Pulmonary artery endothelial cell (primary cell): ENCODE measurements at places on chromosomes 7 and 10. TPM values are rescaled to one million over a fixed set of nuclear protein-coding genes. Genes with fewer than 3 reads are reported as not detected.

The RUFY2 gene
- total RNA-seq, result 15.0 and 18.4 TPM in 2 replicates

DNA sequence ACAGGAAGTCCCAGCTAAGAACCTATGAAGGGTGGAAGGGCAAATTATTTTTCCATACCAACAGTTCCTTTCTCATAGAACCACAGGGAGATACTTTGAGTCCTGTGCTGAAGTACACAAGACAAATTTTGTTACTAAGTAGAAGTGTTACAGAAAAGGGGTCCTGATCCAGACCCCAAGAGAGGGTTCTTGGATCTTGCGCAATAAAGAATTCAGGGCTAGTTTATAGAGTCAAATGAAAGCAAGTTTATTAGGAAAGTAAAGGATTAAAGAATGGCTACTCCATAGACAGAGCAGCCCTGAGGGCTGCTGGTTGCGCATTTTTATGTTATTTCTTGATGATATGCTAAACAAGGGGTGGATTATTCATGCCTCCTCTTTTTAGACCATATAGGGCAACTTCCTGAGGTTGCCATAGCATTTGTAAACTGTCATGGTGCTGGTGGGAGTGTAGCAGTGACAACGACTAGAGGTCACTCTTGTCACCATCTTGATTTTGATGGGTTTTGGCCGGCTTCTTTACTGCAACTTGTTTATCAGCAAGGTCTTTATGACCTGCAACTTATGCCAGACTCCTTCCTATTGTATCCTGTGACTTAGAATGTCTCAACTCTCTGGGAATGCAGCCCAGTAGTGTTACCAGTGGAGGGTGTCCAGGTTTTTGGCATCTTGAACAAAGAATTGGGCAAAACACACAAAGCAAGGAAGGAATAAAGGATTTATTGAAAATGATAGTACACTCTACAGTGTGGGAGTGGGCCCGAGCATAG lies 409.4 kb downstream of the SH2D4B start:
- DNase-seq, result no peak

The GPR26 gene
- not detected in 2 replicates for total RNA-seq

The CACNA2D1 gene
- total RNA-seq, result 61.4 and 93.2 TPM in 2 replicates

DNA sequence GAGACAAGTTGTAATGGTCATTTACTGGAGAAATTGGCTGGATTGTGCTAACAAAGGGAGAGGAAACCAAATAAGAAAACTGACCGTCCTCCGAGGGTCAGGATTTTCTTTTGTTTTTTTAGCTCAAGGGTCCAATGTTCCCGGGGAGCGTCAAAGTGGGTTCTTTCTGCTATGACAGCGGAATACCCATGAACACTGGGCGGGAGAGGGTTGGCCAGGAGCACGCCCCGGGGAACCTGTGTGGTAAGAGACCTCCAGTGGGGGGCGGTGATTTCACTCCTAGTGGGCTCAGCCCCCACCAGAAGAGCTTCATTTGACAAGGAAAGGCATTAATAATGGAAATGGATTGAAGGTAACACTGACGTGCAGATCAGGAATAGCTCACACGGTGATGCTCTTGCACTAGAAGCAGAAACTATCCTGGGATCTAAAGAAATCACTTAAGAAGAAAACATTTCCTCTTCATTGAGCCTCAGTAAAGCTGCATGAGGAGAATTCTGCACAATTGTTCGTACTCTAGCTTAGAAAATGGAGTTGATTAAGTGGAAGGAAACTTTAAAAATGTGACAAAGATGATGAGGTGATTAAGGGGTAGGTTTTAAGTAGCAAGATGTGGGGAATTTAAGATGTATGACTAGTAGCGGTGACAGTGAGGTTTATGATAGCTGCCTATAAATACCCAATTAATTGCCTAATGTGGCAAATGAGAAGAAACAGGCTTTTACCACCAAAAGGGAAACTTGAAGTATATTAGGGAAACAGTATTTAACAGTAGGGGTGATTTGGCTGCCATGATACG lies 627.2 kb downstream of the SUGCT start:
- no peak for DNase-seq

DNA sequence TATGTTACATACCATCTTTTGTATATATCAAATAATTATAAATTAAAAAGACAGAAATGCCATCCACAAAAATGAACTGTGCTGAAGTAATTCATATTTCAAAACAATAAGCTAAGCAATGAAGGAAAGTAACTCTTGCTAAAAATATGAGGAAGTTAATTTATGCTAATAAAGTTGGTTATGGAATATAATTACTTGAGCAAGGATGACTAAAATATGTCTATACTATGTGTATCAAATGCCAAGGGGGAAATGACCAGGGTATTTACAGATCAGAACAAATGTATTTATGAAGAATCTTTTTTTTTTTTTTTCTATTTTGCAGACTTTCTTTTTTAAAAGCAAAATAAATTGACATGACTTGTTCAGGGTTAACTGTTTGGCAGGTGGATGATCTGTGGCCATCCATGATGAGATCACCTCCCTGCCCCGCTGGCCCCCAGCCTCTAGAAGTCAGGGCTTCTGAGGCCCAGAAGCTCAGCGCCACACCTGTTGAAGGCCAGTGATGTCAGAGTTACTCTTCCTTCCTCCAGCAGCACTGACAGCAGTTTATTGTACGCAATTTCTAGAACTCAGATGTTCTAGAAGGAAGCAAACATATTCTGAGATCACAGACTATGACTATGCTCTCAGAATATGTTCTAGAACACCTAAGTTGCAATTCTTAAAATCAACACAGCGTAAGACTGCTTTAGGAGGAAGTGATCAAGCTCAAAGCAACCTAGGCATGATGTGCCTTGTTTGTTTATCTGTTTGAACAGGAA lies 196.1 kb upstream of the KLF14 start:
- no peak for DNase-seq

The EGFR gene
- 2.5 and 3.6 TPM in 2 replicates for total RNA-seq

- DNase-seq, result no peak
Observed at GRCh38 chr7:30135301-30136116, 723 bp downstream of the MTURN start.

The SPDYE2 gene
- total RNA-seq, result not detected in 2 replicates
